Activated T-helper 2 cell treated with anti-CD3 and anti-CD28 coated beads, Interferon-gamma antibody, Interleukin-2, Interleukin-4, amounts not matched to agents 10 μg/mL and 5 μg/mL and 100 μg/mL, durations not matched to agents 14 hours and 24 hours and 36 hours (primary cell): ENCODE measurements at places on chromosomes 12 and 14.

DNA sequence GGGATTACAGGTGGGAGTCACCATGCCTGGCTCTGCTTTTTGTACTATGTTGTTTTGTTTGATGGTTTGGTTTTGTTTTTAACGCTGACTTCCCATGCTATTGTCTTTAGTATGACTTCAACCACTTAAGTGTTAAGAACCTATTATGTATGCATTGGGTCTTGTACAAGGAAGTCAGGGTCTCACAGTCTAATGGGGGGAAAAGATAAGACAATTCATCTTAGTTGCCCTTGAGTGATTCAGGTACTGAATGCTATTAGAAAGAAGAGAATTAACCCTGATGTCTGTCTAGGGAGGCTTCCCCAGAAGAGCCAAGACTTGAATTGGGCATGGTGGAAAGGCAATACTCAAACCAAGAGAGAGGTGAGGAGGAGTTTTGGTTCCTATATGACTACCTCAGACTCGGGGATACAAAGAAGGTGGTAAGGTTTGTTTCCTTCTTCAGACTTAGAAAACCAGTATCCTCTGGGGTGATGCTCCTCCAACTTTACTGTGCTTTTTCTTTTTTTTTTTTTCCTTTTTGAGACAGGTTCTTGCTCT is 64.6 kb downstream of the SUSD6 start:
- DNase-seq, result no peak

DNA sequence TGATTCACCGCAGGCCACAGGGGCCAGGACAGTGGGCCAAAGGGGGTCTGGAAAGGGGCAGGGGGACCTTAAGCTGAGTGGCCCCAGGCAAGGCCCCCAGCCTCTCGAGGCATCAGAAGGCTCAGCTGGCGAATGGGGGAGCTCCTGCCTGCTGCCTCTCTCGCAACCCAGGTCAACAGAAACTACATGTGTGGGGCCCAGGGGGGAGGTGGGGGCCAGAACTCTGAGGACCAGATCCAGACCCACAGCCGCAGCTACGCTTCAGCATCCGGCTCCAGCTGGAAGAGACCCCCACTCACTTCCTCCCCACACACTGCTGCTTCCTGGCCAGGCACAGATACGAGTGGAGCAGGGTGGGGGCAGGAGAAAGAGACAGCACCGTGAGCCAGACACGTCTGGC is 46.5 kb downstream of the NCOR2 start:
- no peak for DNase-seq

GRCh38 chr12:94123127-94123526 is 25.2 kb upstream of the PLXNC1 start:
- no peak for DNase-seq

- DNase-seq, result no peak
These were observed 62.0 kb upstream of the ASPG start for GRCh38 chr14:104023325-104024055.

GRCh38 chr12:21026302-21026701 is 104.7 kb upstream of the SLCO1B1 start:
- DNase-seq, result no peak

DNA sequence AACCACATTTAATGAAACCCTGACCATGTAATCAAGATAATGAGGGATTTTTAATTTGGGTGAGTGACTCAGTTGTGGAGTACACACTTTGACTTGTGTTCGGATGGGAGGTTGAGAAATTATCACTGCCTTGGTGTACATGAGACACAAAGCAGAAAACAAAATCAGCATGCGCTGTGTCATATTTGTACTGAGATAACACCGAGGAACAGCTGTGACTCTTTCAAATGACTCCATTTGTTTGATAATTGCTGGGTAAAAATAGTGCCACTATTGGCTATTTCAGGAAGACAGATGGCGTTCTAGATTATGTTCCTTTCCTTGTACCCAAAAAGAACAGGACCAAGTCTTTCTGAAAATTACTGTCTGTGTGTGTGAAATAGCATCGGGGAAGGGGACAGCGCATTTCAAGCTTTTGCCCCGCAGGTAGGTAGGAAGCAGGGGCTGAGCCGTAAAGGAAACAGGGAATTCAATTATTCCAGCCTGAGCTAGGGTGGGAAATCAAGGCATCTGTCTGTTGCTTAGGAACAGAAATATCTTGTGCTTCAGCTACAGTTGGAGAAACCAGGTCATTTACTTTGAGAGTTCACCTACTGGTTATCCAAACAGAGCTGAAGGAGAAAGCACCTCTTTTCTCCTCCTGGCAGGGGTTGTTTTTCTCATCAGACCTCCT is 114.3 kb downstream of the SNAPC1 start:
- DNase-seq, result no peak

DNA sequence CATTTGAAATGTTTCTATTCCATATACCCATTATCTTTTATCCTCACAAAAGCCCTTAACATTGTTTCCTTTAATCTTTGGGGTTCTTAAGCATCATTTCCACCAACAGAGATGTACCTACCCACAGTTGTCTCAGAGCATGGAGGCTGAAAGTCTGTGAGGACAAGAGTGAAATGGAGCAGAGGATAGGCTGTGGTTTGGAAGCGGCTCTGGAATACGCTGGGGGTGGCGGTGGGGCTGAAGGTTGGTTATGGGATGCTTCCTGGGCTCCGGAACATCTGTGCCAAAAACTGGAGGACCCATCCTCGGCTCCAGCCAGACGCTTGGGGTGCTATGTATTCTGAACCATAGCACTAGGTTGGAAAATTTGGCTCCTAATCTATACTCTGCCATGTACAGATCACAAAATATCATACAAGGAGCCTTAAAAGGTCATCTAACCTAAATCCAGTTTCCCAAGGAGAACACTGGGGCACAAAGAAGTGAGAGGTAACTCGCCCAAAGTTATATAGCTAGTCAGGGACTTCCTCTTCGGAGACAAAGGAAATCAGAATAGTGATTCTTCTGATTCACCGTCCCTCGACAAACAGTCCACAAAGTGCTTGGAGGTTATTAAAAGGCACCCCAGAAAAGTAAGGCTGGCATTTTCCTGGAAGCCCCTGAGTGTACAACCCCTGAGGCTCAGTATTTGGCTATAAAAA is 2.5 kb downstream of the PPP1R3E start:
- DNase-seq, result no peak

DNA sequence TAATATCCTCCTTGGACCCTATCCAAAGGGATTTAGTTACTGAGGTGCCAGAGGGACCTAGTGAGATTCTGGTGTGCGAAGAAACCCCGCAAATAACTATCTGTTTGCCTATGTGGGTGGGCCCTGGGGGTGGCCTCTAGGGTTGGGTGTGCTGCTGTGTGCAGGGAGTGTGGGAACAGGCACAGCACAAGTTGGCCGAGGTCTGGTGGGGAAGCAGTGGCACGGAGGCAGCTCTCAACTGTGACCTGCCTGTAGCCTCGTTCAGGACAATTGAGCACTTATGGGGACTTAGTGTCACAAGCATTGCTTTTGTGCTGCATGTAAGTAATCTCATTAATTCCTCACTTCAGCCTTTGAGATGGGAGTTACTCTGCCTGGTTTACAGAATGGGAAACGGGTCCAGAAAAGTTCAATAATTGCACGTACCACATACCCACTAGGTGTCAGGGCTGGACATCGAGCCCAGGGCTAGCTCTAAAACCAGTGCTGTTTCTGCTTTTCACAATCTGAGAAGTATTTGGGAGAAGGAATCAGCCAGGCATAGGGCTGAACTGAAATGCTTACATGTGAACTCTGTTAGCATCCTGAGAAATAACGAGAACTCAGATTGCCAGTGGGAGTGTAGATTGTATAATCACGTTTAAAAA is 58.8 kb downstream of the TECPR2 start:
- DNase-seq, result no peak
